ENCODE measurements at places on chromosomes 4 and X. TPM values are rescaled to one million over a fixed set of nuclear protein-coding genes. Genes with fewer than 3 reads are reported as not detected.

SSX4 gene
- not detected for total RNA-seq

VSIG4 gene
- total RNA-seq: not detected

GRPR gene
- total RNA-seq: not detected

ARAP2 gene
- total RNA-seq: 0.52 TPM

PDZD4 gene
- total RNA-seq: 0.33 TPM

NEUROG2 gene
- not detected for total RNA-seq

ADH1B gene
- total RNA-seq: 22.1 TPM

SORBS2 gene
- 18.1 TPM for total RNA-seq

ARSJ gene
- total RNA-seq: 48.6 TPM

SMAD1 gene
- total RNA-seq: 7.9 TPM

NKX3-2 gene
- not detected for total RNA-seq

CITED1 gene
- not detected for total RNA-seq

RAB33A gene
- 5.1 TPM for total RNA-seq

SHROOM4 gene
- 4.3 TPM for total RNA-seq

TMSB15B gene
- total RNA-seq: 1.5 TPM

GAGE12D gene
- total RNA-seq: not detected

KLHL4 gene
- total RNA-seq: 6.2 TPM

PLXNB3 gene
- total RNA-seq: 15.2 TPM

ARFIP1 gene
- total RNA-seq: 45.5 TPM

DSPP gene
- total RNA-seq: not detected

ARMCX1 gene
- 40.6 TPM for total RNA-seq

TMEM271 gene
- not detected for total RNA-seq

ANK2 gene
- total RNA-seq: 132 TPM

C4orf51 gene
- total RNA-seq: not detected

FAM9B gene
- not detected for total RNA-seq

LRIT3 gene
- total RNA-seq: 0.03 TPM

DCAF8L2 gene
- total RNA-seq: not detected

STAP1 gene
- total RNA-seq: not detected

SLC34A2 gene
- total RNA-seq: 0.03 TPM

ASB12 gene
- total RNA-seq: not detected

CAPN6 gene
- 0.07 TPM for total RNA-seq

SYN1 gene
- total RNA-seq: 0.36 TPM

SYTL5 gene
- total RNA-seq: 2.2 TPM

AWAT1 gene
- total RNA-seq: not detected

KLHL5 gene
- total RNA-seq: 102 TPM

NLRP2B gene
- not detected for total RNA-seq

PLAC8 gene
- not detected for total RNA-seq

PPARGC1A gene
- 0.13 TPM for total RNA-seq

P2RY8 gene
- total RNA-seq: not detected
